ENCODE measurements at places on chromosomes 5 and 9. TPM values are rescaled to one million over a fixed set of nuclear protein-coding genes. Genes with fewer than 3 reads are reported as not detected.

GRCh38 chr5:65104831-65105230 is 336.1 kb downstream of the CWC27 start:
- no peak for DNase-seq

GRCh38 chr9:11319538-11319937 is 706.7 kb upstream of the PTPRD start:
- DNase-seq = no peak

- DNase-seq = no peak
These were observed 6.3 kb upstream of the TNFSF15 start for GRCh38 chr9:114811966-114812636.

GRCh38 chr5:14061106-14061505 is 82.0 kb upstream of the TRIO start:
- DNase-seq = no peak

GRCh38 chr9:137741330-137741729 is 122.5 kb downstream of the EHMT1 start:
- no peak for DNase-seq

DNA sequence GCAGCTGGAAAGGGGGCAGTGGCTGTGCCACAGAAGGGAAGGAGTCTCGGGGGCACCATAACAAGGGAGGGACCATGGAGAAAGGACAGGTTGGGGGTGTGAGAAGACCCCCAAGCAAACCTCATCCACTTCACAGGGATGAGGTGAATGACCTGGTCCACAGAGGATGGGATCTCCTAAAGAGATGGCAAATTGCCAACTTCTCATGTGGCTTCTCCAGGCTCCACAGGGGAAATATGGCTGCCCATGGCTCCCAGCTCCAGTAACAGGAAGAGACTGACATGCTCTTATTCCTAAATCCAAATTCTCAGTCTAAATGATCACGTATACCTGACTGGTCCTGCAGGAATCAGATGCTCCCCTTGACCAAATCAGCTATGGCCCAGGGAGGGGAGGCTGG is 340.4 kb downstream of the SPOCK1 start:
- no peak for DNase-seq

DNA sequence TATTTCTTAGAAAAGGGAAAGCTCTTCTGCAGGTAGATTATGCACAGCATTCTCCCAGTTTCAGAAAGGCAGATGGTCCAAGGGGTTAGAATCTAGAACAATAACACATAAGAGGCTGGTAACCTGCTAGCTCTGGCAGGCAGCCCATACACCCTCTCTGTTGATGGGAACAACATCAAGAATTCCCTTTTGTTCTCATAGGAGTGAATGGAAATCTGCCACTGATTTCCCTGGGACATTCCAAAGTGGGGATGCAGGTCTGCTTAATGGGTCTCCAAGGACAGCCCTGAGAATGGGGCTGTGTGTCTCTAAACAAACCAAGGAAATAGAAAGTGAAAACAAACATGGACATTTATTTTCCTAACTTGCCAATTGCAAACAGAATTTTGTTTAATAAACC is 456.8 kb downstream of the EBF1 start:
- no peak for DNase-seq

Gene MARCHF3
- total RNA-seq = 30.1 TPM

Gene PDE8B
- total RNA-seq = 1.0 TPM

Gene N4BP3
- total RNA-seq = 2.9 TPM

Gene COL15A1
- total RNA-seq = 58.3 TPM
